NCI-H524 treated with DMSO at 0.1 percent for 48 hours (cell line): ENCODE measurements at places on chromosomes 3 and 15.
A peak's percentile ranks its signal among the peaks of the same experiment; 100 is the strongest.

- no peak for DNase-seq
Observed at GRCh38 chr15:70701891-70702568, 61.3 kb downstream of the UACA start.

DNA sequence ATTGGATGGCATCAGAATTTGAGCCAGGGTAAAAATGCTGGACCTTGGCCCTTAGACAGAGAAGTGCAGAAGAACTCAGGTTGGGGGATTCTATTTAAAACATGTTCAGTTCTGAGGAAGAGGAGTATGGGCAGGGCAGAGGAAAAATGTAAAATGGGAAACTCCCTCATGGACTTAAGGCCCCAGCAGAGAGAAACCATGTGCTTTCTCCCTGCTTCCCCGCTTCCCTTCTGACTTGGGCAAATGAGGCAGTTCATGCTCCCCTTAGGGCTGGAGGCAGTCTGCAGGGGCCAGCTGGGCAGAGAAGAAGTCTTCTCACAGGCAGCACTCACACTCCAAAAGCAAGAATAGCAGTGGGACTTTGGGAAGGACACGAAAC, 9.9 kb upstream of the NUDT16 start:
- no peak for DNase-seq

- DNase-seq: peak; percentile 72
Observed at GRCh38 chr3:134516905-134517304, 31.0 kb downstream of the CEP63 start.

DNA sequence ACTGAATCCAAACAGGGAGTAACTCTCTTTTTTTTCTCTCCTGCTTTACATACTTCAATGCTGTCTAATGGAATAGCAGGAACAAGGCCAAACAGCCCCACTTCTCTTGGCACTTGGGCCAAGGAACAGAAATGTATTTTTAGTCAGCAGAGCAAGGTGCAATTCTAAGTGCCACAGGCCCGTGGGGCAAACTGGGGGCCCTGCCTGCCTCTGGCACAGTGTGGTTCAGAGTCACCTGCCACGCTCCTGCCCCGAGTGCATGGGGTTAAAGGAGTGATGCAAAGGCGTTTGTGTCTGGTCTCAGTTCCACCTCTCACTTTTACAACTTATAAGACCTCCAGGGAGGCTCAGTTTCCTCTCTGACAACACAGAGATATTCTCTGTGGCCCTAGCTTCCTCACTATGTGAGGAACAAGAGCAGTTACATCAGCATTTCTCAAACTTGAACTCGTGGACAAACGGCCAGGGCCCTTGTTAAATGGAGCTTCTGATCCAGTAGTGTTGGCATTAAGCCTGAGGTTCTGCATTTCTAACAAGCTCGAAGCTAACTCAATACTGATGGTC, 51.3 kb downstream of the LRIG1 start:
- no peak for DNase-seq

DNA sequence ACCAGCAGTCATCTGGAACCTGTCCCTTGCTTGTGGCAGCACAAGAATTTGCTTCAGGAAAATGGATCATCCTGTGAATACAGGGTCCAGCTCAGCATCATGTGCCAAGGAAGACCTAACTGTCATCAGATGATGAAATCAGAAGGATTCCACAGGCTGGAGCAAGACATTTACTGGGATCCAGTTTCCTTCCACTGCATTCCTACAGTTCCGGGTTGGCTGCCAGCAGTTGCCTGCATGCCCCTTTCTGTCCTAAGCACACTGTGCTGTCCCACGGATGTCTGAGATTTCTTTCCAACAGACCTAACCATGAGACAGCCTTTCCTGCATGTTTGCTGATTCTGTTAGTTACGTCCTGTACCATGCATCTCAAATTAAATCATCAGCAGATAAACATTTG, 140.7 kb downstream of the IMPG2 start:
- DNase-seq: no peak

DNA sequence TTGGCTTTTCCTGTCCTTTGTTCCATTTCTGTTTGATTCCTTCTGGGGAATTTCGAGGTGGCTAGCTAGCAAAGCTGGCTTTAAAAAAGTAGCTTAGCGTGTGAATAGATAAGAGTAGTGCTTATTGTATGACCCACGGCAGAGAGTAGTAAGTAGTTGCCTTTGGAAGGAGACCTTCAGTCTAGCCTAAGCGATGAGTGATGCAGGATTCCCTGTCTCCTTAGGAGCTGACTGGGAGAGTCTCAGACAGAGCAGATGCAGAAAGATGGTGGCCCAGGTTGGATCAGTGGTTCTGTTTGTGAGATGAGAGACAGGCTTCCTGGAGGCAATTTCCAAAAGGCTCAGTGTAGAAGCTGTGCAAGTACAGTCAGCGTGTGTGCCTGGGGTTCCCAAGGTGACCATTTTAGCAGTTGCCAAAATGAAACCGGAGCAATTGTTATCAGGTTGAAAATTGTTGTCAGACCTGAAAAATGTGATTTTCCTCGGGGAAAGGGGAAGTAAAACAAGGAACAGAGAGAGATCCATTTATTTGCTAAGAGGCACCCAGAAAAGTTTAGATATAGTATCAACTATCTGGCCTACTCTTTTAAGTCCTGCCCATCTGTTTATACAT, 681 bp upstream of the IL5RA start:
- DNase-seq: no peak

DNA sequence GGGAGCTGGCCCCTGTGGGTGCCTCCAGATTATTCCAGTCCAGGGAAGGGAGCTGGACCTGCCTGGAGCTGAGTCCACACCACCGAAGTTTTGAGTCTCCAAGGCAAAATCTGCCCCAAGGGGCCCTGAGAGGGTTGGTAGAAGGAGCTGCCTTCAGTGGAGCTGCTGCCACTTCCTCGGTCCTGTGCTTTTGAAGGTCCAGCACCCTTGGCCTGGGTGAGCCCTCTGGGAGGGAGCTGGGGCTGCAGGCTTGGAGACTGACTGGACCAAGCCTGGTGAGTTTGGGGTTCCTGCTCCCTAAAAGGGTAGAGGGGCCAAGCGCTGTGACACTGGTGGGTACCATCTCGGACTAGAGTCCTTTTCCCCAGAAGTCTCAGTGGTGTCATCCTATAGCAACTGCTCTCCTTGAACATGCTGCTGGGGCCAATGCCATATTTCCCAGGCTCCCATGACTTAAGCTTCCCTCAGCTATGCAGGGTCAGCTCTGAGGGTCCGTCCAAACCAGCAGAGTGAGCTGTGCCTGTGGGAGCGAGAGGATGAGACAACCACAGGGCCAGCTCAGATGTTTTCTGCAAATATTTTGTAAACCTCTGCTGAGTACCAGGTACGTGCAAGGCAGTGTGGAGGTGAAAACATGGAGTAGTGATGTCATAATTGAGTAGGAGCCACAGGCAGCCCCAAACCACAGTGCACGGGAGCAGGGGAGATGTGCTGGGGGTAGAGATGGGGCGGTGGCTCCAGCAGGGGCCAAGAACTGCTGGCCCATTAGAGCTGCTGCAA, 96.0 kb downstream of the ABHD5 start:
- DNase-seq: no peak

DNA sequence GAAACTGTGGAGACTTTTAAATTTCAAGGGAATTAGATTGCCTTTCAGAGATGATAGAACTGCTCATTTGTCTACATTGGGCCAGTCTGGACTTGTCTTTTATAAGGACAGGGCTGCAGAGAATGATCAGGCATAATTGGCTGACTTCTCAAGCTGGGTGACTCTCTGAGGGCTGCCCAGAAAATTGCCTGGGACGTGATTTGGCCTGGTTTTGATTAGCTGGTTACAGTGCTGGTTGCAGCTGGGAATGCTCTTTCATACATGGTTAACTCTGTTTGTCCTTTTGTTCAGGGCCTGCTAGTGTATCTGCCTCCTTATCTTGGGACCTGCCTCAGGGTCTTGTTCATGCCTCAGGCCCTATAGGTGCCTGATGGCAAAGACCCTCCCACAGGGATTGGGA, 245.6 kb downstream of the CLSTN2 start:
- DNase-seq: no peak

DNA sequence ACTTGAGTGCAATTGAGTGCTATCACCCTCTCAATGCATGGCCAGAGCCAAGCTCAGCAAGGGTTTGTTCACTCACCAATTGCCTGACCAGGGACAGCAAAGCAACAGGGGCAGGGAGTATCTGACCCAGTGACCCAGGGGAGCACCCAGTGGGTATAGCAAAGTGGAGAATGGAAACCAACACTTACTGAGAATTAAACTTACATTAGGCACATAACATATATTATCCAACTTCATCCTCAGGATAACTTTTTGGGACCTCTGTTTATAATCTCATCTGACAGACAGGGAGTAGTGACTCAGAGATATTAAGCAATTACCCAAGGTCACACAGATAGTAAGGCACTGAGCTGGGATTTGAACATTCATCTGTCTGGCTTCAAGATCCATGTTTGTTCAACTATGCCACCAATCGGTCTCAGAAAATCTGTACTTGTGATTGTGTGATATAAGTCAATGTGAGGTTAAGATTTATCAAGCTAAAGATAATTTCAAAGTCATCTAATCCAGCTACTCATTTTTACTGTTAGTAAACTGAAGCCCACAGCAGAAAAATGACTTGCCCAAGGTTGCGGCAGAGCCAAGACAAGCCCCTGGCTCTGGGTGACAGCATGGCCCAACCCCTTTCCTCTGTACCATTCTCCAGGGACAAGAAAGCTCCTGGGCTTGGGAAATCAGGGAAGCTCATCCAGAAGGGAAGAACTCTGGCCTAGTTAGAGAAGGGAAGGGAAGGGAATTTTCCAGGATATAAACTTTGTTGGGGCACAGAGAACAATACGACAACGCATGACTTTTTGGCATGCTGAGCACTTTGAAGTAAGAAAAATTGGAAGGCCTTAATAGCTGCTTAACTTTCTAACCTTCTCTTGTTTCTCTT, 138.0 kb upstream of the SMAD3 start:
- no peak for DNase-seq

DNA sequence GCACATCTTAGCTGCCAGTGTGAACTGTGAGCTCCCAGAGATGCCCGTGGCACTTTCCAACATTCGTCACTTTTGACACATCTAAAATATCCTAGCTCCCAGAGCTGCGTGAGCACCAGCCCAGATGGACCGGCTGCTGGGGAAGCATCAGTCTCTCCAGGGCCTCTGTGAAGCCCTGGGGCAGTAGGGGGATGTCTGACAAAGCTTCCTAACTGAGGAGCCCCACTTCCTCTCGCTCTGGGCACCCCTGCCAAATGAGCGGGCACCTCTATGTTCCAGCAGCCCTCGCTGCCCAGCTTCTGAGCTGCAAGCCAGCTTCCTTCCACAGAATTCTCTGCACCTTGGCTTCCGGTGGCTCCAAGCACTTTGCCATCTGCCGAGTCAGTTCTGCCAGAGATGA, 91.1 kb downstream of the LIPC start:
- DNase-seq: no peak

DNA sequence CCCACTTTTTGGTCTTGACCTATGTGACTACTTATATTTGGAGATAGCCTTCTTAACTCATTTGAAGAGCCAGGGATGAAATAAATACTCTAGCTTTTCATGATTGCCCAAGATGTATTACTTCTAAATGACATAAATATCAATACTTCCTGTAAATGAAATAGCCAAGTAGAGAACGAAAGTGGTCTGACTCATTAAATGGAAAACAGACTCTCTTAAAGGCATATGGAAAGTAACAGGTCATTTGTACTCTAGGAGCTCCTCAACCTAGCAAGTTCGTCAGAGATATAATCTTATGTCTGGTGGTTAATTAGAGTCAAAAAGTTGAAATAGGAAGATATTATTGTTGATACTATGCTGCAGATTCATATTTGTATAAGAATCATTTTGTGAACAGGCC, 1105.4 kb downstream of the TUSC7 start:
- no peak for DNase-seq
